Renal cortical epithelial cell (primary cell): ENCODE measurements at places on chromosomes 1 and 21. TPM values are rescaled to one million over a fixed set of nuclear protein-coding genes. Genes with fewer than 3 reads are reported as not detected.

The TARS2 gene
- total RNA-seq, result 16.0 and 20.5 TPM in 2 replicates

- no peak for DNase-seq
Observed at GRCh38 chr1:59171788-59172187, 125.1 kb upstream of the FGGY start.

The LCE6A gene
- not detected in 2 replicates for total RNA-seq

- DNase-seq, result no peak
Observed at GRCh38 chr1:154813846-154814505, 56.1 kb downstream of the KCNN3 start.

The PLPP3 gene
- 5.9 and 9.9 TPM in 2 replicates for total RNA-seq

DNA sequence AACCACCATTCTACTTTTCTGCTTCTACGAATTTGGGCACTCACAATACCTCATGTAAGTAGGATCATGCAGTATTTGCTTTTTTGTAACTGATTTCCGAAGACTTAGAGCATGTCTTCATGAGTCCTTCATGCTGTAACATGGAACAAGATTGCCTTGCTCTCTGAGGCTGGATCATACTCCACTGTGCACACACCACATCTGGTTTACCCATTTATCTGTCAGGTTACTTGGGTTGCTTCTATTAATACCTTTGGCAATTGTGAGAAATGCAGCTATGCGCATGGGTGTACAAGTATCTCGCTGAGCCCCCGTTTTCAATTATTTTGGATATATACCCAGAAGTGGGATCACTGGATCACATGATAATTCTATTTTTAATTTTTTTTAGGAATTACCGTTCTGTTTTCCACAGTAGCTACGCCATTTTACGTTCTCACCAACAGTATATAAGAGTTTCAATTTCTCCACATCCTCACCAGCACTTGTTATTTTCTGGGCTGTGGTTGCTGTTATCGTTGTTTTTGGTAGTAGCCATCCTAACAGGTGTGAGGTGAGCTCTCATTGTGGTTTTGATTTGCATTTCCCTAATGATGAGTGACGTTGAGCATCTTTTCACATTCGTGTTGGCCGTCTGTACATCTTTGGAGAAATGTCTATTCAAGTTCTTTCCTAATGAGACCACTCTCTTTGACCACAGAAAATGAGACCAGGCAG is 10.7 kb upstream of the SLC2A5 start:
- DNase-seq, result no peak

DNA sequence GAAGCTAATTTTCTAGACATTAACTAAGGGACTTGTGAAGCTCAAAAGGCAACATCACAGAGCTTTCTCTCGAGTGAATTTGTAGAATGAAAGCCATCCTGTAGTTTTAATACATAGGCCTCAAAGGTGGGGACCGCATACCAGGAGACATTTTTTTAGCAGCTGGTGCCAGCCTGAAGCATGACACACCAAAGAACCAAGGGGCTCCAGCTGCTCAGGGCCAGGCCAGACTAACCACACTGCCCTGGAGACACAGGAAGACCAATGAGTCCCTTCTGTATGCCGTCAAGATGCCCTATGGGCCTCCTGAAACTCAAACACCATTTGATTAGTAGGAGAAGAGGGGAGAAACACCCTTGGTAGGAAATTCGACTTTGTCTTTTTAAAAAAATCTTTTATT is 113.9 kb upstream of the CACNA1E start:
- no peak for DNase-seq

GRCh38 chr1:40636777-40637176 is 28.7 kb downstream of the RIMS3 start:
- DNase-seq, result no peak

GRCh38 chr1:230300322-230301301 is 125.5 kb downstream of the PGBD5 start:
- no peak for DNase-seq

The ROR1 gene
- 16.5 and 17.2 TPM in 2 replicates for total RNA-seq

The S100A12 gene
- not detected in 2 replicates for total RNA-seq

- no peak for DNase-seq
Observed at GRCh38 chr1:218030846-218031245, 254.2 kb upstream of the RRP15 start.

GRCh38 chr1:202572867-202573266 is 137.4 kb downstream of the SYT2 start:
- no peak for DNase-seq

GRCh38 chr1:99728494-99729235 is 37.8 kb downstream of the FRRS1 start:
- DNase-seq, result no peak

GRCh38 chr1:3902571-3903091 is 2.6 kb upstream of the C1orf174 start:
- DNase-seq, result no peak

DNA sequence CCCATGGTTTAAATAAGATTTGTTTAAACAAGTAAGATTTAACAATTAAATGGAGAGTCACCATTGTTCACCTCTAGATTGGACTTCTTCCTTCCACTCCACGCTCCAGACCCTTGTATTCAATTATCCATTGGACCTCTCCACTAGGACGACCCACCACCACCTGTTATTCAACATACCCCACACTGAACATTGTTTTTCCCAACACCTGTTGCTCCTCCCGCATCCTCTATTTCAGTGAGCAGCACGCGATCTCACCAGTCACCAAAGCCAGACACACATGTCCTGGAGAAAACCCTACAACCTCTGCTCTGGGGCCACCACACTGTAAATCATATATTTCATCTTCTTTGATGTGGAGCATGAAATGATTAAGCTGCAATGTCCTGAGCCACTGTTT is 28.6 kb downstream of the ATP8B2 start:
- no peak for DNase-seq

DNA sequence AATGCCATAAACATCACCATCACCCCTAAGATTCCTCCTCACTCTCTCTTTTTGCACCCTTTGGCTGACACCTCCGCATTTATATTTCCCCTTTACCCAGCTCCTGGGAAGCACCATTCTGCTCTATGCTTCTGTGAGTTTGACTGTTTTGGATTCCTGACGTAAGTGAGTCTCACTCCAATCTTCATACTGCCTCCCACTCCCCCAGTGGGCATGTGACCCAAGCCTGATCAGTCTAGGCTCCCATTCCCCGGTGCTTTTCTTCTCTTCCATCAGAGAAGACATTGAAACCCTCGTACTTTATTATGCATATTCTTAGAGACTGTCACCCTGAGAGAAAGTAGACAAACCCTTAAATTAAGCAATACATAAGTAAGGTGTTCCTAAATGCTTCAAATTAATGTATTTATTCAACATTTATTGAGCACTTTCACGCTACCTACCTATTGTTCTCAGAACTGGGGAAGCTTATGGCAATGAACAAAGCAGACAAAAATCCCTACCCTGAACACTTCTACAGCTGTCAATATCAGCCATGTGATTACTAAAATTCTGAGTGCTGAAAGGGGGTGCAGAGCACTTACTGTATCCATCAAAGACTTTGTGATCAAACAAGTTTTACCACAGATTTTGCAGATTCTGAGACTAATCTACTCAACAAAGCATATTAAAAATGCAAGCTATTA is 43.4 kb upstream of the DIPK1A start:
- DNase-seq, result no peak

GRCh38 chr1:183585038-183585437 is 5.2 kb downstream of the NCF2 start:
- no peak for DNase-seq

DNA sequence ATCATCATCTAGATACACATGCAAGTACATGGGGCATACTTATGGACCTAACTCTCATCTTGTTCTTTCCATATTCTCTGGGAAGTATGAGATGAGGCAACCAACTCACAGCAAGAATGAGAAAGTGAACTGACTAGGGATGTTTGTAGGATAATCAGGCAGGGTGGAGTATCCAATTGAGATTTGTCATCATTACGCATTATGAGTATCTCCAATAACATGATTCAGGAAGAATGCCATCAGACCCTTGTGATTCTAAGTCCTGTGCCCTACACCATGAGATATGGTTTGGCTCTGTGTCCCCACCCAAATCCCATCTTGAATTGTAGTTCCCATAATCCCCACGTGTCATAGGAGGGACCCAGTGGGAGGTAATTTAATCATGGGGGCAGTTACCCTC is 154.0 kb downstream of the SLC30A10 start:
- no peak for DNase-seq

DNA sequence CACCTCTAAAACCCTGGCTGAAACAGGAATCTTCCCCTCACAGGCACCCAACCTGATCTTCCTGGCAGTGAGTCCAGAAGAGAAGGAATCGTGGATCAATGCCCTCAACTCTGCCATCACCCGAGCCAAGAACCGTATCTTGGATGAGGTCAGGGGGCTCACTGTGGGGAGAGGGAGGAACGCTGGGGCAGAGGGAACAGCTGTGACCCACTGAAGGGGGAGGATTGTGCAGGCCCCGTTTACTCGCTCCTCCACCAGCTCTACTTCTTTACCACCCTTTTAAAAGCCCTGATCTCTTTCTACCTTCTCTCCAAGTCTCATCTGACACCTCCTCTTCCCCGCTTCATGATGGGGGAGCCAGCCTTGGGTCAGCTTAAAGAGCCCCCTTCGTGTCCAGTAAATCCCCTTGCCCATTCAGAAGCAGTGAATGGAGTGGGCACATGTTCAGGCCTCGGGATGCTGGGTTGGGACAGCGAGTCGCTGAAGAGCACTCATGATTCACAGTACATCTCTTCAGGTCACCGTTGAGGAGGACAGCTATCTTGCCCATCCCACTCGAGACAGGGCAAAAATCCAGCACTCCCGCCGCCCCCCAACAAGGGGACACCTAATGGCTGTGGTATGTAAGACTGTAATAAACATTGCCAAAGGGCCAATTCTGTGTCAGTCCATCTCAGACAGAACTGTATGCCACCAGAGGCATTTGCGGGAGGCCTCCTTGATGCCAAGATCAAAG is 7.3 kb downstream of the PLEKHO1 start:
- DNase-seq, result no peak

GRCh38 chr1:212317916-212318315 is 32.7 kb downstream of the PPP2R5A start:
- DNase-seq, result no peak

- no peak for DNase-seq
Observed at GRCh38 chr1:180627411-180627810, 4.4 kb upstream of the XPR1 start.

The OR2T29 gene
- 0.10 TPM in 1 of 2 replicates, not detected in the other for total RNA-seq

DNA sequence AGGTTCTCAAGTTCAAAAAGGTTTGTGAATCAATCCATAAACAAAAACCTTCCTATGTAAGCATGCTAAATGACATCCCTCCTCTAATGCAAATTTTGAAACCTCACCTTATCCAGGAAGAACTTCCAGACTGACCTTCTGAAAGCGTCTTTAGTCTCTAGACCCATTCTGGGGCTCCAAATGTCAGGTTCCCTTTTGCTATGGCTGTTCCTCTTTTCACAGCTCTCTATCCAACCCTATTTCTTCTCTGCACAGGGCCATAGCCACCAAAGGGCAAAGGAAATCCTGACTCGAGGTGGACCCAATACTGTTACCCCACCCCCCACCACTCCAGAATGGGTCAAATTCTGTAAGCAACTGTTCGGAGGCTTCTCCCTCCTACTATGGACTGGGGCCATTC is 3.4 kb downstream of the ATP1A4 start:
- no peak for DNase-seq

The KCNN3 gene
- total RNA-seq, result under 0.01 TPM in 1 of 2 replicates, not detected in the other

The RBM11 gene
- 1.6 and 3.1 TPM in 2 replicates for total RNA-seq

DNA sequence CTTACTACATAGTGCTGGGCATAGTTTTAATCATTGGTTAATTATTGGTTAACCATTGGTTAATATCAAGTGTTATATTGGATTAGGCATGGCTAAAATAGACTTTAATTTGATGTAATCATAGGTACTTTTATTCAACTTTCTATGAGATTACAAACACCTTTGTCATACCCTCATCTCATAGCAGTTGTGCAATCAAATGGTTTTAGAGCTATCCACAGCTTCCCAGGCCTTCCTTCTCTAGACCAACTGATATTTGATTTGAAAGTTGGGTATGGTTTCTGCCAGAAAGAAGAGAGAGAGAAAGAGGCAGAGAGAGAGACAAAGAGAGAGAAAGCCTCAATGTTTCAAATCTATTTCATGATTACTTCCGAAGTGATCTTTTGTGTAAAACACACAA is 9.6 kb upstream of the RGS1 start:
- peak; percentile 51 for DNase-seq

GRCh38 chr1:79594121-79594698 is 587.7 kb upstream of the ADGRL4 start:
- no peak for DNase-seq

GRCh38 chr1:229167318-229167717 is 103.6 kb upstream of the RAB4A start:
- DNase-seq, result no peak

The PAPPA2 gene
- total RNA-seq, result 0.52 and 1.3 TPM in 2 replicates

DNA sequence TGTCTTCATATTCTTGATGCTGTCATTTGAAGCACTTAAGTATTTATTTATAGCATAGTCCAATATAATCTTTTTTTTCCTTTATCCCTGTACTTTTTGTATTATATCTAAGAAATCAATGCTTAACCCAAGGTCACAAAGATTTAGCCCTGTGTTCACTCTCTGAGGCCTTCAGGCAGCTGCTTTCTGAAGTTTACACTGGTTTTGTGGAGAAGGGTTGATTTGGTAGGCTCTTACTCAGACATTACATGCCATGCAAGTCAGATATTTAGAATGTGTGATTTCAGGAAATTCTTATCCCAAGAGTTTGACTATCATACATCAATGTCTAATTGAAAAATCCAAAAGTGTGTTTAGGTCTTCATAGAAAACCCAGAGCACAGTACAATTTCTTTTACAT is 56.3 kb downstream of the PALMD start:
- no peak for DNase-seq

DNA sequence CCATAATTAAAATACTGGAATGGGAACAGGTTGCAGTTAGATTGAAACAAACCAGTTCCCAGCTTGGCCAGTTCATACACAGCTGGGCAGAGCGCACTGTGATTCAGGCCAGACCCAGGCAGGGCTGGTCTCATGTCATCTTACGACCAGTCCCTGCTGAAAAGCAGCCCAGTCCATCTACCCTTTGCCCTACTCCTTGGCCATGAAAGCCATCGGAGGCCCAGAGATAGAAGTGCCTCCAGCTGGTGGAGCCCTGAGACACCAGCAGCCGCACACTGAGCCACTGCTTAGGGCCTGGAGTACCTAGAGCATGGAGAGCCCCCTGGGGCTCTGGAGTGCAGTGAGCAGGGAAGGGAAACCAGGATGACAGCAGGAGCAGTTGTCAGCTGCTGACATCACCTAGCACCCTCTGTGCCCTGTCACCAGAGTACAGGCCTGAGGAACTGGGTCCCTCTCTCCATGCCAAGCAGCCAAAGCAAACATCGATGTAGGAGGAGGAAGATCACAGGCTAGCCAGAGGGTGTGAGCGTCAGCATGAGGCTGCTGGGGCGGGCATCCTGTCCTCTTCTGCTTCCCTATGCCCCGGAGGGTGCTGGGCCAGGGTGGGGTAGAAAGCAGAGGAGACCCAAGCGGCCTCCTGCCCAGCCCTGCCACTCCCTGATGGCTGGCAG is 34.2 kb upstream of the TMEM125 start:
- DNase-seq, result no peak

GRCh38 chr1:245055752-245056151 is 99.0 kb upstream of the KIF26B start:
- DNase-seq, result no peak

The KCNA3 gene
- not detected in 2 replicates for total RNA-seq
